ENCODE measurements at places on chromosomes 1 and 21.
A peak's percentile ranks its signal among the peaks of the same experiment; 100 is the strongest.

DNA sequence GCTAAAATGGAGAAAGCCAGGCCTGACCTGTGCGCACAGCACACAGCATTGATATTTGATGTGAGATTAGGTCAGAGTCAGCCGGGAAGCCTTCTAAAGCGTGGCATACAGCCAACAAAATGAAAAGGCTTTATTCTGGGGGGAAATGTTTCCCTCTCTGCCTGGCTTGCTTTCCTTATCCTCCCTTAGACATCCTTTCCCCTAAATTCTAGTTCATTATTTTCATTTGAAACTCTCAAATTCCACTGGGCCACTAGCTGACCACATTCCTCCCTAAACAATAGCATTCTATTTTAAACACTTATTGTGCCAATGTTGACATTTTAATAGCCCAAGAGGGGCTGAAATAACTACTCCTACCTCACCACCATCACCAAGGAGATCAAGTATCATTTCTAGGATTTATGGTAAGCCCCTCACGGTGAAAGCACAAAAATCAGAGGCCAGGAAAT, 49.4 kb downstream of the LEPR start:
- DNase-seq: no peak

GRCh38 chr1:185686821-185687778, 47.1 kb upstream of the HMCN1 start:
- DNase-seq: no peak

DNA sequence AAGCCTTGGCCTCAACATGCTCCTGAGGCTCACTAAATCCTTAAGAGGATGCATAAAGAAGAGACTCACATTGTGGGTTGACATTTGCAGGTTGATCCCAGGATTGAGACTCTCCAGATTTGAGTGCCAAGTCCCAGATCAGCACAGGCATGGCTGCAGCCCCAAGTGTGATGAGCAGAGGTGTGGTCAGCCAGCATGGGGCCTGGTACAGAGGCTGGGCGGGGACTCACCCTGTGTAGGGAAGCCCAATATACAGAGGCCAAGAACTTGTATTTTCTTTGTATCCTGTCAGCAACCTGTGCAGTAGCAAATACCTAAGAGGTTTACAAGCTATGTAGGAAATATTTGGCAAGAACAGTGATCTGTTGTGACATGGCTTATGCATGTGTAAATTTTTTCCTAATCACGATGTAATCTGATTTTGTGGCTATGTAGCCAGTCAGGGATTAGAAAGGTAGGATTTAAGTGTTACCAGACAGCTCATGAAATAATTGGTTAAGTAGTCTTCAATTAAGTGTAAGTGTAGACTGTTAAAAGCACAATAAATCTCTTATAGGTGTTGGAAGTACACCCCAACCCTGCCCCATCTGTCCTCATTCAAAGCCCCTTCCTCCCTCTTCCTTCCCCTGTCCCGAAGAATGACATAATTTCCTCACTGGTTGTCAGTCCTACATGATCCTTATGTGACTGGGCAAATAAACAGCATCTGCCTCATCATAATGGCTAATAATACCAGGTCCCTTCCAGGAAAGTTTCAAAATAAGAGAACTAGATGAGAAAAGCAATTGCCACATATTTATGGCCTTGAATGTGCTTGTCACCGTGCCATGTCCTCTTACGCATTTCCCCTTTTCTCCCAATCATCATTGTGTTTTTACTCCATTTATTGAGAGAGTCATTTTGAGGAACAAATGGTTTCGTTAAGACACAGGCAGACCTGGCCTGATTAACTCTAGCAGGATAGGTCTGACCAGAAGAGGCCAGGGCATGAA, 120.9 kb downstream of the HLX start:
- DNase-seq: peak; percentile 92

GRCh38 chr1:3689138-3689750, 36.9 kb downstream of the TP73 start:
- DNase-seq: no peak

GRCh38 chr1:94778808-94779207, 41.3 kb upstream of the SLC44A3 start:
- no peak for DNase-seq

DNA sequence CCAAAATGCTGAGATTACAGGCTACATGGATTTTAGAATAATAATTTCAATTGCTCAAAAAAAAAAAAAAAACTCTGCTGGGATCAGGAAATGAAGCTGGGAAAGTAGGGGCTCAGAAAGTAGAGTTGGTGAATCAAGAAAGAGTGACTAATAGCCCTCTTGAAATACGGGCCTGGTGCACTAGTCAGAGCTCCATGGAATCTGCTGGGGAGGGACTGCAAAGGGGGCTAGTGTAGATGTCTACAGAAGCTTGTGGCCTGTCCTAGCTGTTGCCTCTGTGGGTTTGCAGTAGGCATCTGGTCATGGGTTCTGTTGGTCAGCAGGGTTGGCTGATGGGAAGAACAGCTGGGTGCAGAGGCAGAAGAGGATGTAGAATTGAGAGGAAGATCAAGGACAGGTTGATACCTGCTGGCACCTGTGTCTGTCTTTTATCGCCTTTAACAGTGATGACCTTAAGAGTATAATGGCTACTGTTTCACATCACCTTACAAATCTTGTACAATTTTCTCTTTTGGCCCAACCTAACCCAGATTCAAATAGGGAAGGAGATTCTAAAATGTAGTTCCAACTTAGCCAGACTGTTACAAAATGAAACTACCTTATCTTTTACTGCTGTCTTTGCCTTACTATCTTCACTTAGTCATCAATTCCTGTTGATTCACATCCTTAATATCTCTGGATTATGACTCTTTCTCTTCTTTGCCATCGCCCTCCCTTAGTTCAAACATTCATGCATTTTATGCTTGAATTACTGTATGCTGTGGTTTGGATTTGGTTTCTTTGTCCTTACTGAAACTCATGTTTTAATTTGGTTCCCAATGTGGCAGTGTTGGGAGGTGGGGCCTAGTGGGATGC, 126.2 kb downstream of the GIPC2 start:
- no peak for DNase-seq

DNA sequence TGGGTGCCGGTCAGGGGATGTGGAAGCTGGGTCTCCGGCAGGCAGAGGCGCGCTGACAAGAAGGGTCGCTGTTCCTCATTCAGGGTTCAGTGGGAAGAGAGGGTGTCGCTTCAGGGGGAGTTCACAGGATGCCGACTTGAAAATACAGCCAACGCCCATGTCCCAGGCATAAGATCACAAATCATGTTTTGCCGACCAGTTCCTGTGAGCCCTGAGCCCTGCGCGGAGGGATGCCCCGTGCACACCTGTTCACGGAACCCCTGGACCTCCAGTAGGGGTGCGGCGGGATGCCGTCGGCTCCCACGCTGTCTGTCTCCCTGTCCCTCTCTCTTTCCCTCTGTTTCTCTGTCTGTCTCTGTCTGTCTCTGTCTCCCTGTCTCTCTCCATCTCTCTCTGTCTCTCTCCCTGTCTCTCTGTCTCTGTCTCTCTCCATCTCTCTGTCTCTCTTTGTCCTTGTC, 26.8 kb downstream of the TP73 start:
- DNase-seq: no peak

- DNase-seq: no peak
These were observed 17.0 kb downstream of the LHX4 start for GRCh38 chr1:180247061-180247460.

- no peak for DNase-seq
These were observed 49.0 kb downstream of the MAP3K21 start for GRCh38 chr1:233376382-233377110.

GRCh38 chr1:37998089-37998808, 7.1 kb downstream of the FHL3 start:
- no peak for DNase-seq

DNA sequence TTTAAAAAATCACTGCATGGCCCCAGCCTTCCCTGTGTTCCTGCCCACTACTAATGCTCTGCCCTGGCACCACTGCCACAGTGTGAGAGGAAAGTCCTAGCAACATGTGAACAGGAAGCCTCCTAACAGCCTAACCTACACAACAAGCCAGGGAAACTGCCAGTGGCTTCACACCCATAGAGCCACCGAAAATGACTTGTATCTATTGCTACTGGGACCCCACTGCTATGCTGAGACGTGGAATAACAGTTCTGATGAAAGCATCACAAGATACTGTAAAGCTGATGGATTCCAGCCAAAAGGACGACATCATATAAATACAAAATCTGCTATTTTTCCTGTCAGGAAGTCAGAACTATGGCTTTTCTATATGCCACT, 74.9 kb downstream of the JAK1 start:
- no peak for DNase-seq

DNA sequence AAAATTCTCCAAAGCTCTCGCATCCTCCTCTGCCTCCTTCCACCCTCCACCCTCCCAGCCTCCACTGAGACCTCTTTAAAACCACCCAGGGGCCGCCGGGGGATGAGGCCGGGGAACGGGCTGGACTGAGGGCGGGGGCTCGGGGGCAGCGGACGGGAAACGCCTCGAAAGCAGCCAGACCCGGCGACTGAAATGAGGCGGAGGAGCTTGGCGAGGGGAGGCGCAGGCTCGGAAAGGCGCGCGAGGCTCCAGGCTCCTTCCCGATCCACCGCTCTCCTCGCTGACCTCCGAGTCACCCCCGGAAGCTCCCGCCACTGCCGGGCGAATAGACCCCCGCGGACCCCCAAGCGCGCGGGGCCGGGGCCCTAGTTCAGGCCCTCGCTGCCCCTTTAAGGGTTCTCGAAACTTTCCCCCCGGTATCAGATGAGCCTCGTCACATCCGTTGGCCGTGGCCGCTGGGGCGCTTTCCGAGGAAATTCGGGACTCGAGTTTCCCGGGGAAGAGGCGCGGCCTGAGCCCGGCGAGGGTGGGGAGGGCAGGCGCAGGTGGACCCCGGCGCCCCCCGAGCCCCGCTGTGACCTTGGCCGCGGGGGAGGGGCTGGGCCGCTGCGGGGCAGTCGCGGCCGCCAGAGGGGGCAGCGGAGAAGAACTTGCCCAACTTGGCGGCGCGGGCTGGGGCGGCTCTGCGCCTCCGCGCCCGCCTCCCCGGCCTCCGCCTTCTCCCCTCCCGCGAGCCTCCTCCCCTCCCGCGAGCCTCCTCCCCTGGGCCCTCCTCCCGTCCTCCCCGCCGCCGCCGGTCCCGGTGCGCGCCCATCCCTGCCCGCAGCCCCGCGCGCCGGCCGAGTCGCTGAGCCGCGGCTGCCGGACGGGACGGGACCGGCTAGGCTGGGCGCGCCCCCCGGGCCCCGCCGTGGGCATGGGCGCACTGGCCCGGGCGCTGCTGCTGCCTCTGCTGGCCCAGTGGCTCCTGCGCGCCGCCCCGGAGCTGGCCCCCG, at the start of gene BACE2:
BACE2 (plus strand) TSS at position 813 of the 995 bp plus-strand sequence; CDS start at position 917, 104 bp downstream.
- DNase-seq: peak; percentile 70

DNA sequence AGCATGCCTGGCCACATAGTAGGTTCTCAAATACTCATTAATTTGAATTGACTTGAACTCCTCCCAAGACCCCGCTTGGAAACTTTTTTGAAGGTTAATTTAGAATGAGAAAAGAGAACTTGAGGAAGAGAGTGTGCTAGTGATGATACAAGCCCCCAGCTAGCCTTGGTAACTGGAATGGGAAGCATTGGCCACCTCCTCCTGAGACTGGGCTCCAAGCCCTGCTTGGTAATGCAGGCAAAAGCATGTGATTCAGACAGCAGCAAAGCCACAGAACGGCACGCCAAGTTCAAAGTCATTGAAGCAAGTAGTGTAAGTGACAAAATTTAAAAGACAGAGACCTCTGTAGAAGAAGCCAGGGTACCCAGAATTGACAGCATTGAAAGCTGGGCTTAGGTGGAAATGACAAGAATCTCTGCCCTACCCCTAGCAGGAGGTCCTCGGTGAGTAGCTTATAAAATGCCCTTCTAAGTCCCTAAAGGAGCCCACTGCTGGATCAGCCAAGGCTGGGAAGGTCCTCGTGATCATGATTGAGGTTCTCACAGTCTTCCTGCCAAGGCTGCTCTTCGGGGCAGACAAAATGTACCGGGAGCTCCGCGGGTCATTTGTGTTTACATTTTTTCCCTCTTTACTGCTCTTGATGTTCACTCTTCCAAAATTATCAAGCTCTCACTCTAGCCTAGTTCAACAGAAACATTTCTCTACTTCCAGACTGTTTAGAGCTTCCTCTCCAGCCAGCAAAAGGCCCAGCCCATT, 99.4 kb downstream of the TSEN15 start:
- no peak for DNase-seq

GRCh38 chr1:115838431-115839028, 2.4 kb downstream of the NHLH2 start:
- DNase-seq: peak; percentile 26

Data from common myeloid progenitor, CD34-positive (primary cell).